ENCODE measurements at places on chromosomes 6 and 20. TPM values are rescaled to one million over a fixed set of nuclear protein-coding genes. Genes with fewer than 3 reads are reported as not detected.
A peak's percentile ranks its signal among the peaks of the same experiment; 100 is the strongest.

The PSORS1C1 gene
- 0.40 TPM for total RNA-seq

The TSHZ2 gene
- total RNA-seq, result 37.8 TPM

The ZKSCAN3 gene
- total RNA-seq, result 1.3 TPM

DNA sequence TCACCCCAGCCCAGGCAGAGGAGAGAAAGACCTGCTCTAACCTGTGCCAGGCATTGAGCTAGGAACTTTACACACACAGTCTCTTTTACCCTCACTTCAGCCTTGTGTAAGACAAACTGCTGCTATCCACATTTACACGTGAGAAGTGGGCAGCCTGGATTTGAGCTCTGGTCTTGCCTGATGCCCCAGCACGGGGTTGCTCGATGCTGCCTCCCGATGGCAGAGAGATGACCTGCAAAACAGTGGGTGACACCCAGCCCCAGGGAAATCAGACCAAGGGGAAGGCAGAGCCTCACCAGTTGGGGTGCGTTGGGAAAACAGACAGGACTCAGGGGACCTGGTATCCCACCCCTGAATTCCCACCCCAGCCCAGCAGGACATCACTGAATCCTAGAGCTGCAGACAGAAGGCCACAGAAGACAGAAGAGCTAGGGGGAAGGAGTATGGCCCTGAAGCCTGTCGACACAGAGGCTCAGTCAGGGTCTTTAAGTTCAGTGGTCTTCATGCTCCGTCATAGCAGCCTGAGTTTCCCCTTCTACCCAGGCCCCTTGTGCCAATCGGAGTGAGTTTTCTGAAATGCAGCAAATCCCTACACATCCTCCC, 990 bp downstream of the BPI start:
- H3K27me3 ChIP-seq, result peaks cover 52% of the 10 kb centered on the region
- H3K4me1 ChIP-seq, result peaks cover 8% of the 10 kb centered on the region
- H3K36me3 ChIP-seq, result no peaks in the 10 kb centered on the region
- DNase-seq, result peak; percentile 35

DNA sequence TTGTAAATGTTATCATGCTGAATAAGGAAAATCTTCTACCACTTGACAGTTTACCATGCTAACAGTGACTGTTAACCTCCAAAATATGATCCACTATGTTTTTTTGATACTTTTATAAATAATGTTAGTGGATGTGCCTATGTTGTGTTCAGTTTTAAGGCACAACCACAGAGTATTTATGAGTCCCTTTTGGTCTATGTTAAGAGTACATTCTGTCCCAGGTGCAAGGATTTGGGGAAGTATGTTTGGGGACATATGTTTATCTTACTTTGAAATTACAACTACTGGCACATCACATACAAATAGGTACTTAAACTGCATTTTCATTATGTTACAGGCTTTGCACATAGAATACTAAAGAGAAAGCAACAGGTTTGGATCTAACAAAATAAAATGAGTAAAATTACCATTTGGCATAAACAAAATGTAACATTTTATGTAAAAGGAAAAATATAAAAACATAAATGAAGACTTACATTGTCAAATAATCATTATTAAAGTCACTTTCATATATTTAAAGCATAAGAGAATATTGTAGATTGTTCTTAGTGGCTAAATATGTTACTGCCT, 71.2 kb downstream of the SESN1 start:
- no peaks in the 10 kb centered on the region for H3K27me3 ChIP-seq
- H3K4me1 ChIP-seq, result peaks cover 50% of the 10 kb centered on the region
- no peak for DNase-seq
- H3K4me3 ChIP-seq, result no peak overlapping the region
- H3K36me3 ChIP-seq, result no peaks in the 10 kb centered on the region

DNA sequence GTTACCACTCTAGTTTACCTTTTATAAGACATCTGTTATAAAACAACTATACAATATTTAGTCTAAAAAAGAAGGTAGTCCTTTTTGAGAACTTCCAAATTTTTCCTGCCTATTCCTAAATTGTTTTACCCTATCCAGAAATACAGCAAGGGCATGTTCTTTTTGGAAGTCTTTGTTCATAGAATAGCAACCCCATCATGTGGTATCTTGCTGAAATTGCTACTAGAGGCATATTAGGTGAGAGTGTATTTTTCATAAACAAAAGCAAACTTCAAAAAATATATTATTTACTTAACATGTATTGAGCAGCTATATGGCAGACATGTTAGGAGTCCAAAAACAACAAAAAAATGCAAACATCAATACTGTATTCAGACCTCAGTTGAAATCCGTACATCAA, 371.8 kb upstream of the NRSN1 start:
- no peak for DNase-seq
- H3K36me3 ChIP-seq, result no peaks in the 10 kb centered on the region
- H3K4me1 ChIP-seq, result no peaks in the 10 kb centered on the region
- no peaks in the 10 kb centered on the region for H3K27me3 ChIP-seq
- no peak overlapping the region for H3K27ac ChIP-seq

GRCh38 chr6:147805155-147805554, 296.7 kb downstream of the SAMD5 start:
- no peak overlapping the region for H3K27ac ChIP-seq
- H3K27me3 ChIP-seq, result no peaks in the 10 kb centered on the region
- no peak for DNase-seq
- H3K4me3 ChIP-seq, result no peak overlapping the region
- no peaks in the 10 kb centered on the region for H3K4me1 ChIP-seq

- DNase-seq, result no peak
- H3K27ac ChIP-seq, result no peak overlapping the region
- no peaks in the 10 kb centered on the region for H3K36me3 ChIP-seq
- no peaks in the 10 kb centered on the region for H3K4me1 ChIP-seq
Measured at GRCh38 chr6:43974643-43975230, 152.5 kb downstream of the MRPL14 start.

DNA sequence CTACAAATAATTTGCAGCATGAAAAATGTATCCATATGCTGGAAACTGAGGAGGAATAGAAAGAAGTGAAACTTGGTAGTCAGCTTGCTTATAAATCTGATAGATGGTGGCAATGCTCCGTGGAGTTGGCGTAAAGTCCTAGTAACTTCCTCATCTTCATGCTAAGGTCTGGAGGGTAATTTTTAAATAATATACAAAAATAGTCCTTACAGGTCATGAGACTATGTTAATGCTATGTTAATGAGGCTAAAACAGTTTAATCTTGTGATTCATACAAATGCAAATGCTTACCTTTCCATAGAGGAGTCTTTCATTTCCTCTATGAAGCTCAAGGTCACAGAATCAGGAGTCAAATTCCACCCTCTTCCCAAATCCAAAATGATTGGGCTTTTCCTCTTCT, 9.4 kb upstream of the CRIP3 start:
- DNase-seq, result no peak
- H3K4me3 ChIP-seq, result no peak overlapping the region
- no peaks in the 10 kb centered on the region for H3K4me1 ChIP-seq
- H3K27me3 ChIP-seq, result no peaks in the 10 kb centered on the region

Measured in activated naive CD4-positive, alpha-beta T cell treated with anti-CD3 and anti-CD28 coated beads for 36 hours (primary cell).